ENCODE measurements at places on chromosomes 5 and 9.

DNA sequence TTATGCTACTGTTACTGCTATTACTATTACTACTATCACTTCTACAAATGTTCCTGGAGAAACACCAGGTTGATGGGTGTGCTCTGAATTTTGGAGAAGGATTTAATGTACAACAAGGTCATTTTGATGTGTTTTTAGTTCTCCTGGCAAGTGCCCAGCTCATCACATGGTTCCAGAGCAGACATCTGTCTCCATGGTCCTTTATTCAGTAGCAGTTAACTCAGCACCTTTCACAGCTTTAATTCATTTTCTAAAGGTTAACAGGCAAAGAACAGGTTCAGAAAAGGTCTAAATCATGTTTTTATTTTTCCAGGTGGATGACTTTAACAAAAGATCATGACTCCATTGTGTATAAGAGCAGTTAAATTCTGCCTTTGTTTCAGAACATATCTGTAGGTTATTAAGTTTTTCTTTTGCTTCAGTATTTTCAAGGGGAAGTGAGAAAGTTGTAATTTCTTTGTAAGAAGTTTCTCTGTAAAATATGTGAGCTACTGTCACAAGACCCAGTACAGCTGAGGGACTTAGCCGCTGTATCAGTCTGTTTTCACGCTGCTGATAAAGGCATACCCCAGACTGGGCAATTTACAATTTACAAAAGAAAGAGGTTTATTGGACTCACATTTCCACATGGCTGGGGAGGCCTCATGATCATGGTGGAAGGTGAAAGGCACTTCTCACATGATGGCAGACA is 41.9 kb downstream of the MTRR start:
- DNase-seq, result no peak

- DNase-seq, result no peak
Observed at GRCh38 chr5:56359809-56360685, 126.9 kb upstream of the ANKRD55 start.

DNA sequence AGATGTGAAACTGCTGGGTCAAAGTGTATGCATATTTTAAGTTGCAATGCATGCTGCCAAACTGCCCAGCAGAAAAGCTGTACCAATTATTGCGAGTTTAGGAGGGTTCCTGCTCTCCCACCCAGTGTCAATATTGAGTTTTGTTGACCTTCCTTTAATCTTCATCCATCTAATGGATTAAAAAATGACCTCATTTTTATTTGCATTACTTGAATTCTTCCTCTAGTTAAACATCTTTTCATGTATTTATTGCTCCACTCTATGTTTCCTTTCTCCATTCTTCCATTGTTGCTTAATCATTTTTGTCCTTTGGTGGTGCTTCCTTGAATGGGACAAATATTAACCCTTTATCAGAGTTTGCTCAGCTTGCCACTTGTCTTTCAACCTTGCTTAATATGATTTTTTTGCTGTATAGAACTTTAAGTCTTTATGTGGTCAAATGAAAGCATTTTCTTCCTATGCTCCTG is 32.4 kb downstream of the TLE1 start:
- no peak for DNase-seq

DNA sequence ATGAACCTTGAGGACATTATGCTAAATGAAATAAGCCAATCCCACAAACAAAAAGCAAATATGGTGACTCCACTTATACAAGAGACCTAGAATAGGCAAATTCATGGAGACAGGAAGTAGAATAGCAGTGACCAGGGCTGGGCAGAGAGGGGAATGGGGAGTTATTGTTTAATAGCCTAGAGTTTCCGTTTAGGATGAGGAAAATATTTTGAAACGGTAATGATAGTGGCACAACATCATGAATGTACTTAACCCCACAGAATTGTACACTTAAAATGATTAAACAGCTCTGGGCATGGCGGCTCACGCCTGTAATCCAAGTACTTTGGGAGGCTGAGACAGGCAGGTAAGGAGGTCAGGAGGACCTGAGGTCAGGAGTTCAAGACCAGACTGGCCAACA is 65.8 kb downstream of the NSUN2 start:
- DNase-seq, result no peak

- no peak for DNase-seq
Observed at GRCh38 chr5:5906778-5907177, 471.6 kb downstream of the MED10 start.

GRCh38 chr5:172028167-172028566 is 21.7 kb upstream of the FBXW11 start:
- no peak for DNase-seq

- DNase-seq, result no peak
Observed at GRCh38 chr5:65805089-65805488, 83.1 kb downstream of the NLN start.

DNA sequence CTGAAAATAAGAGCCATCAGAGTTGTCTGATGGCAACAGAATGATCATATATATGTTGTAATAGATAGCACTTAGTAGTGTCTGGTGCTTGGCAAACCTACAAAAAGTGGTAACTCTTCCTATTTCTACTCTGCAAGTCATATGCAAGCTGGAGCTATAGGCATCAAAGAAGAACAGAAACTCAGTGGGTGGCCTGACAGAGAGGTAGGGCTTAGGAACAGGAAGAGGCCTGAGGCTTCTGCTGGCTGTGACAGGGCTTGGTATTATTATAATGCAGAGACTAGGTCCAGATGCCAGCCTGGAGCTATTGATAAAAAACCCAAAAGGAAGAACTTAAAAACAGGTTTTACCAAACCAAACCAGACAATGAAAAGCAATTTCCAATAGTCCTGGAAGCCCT is 4.4 kb upstream of the DIAPH1 start:
- DNase-seq, result no peak

- DNase-seq, result no peak
Observed at GRCh38 chr5:52800394-52801213, 12.9 kb downstream of the ITGA1 start.

DNA sequence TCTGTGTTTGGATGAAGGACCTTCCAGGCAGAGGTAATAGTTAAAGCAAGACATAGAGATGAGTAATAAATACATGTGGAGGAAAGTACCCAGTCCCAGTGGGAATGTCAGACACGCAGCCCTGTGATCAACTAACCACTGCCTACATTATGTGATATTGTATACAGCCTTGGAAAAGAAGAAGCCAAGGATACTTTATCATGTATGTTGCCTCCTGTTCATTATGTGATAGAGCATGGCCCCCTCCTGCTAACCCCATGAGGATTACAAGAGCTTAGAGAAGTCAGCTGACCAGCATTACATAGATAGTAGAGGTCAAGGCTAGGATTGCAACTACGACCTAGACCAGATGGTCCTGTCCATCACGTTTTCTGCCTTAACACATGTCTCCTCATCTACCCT is 497.0 kb upstream of the TNC start:
- DNase-seq, result no peak

DNA sequence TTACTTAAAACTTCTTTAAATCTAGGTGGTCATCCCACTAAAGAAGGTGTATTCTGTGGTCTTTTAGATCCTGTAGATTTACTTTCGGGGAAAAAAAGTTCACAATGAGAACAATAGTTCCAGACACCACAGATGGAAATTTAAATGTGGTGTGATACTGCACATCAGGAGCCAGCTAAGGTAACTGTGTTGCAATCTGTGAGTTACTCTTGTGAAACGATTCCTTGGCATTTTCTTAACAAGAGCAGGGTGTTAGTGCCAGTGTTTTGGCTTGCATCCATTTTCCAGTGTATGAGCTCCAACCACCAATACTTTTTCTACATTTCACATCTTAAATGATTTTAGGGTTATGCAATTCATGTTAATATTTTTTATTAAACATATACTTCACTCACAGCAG is 674.5 kb downstream of the CETN3 start:
- no peak for DNase-seq

DNA sequence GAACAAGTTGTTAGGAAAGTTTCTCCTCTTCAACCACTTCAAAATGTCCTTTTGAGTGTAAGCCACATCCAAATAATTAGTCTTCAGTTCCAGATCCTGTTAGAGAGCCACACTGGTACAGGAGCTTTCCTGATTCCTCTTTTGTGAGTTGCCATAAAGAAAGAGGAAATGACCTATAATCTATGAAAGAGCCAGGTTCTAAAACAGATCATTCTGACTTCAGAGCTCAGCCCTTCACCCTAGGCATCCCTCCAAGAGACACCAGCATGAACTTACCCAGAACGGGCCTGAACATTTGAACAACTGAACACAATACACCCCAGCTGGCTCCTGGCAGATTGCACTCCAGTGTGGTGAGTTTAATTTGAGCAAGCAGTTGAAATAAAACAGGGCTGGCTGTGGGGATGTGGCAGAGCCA is 25.7 kb downstream of the SLC1A1 start:
- DNase-seq, result no peak

- no peak for DNase-seq
Observed at GRCh38 chr5:100667161-100667630, 132.0 kb downstream of the FAM174A start.

GRCh38 chr5:87282269-87282668 is 14.6 kb downstream of the RASA1 start:
- no peak for DNase-seq

DNA sequence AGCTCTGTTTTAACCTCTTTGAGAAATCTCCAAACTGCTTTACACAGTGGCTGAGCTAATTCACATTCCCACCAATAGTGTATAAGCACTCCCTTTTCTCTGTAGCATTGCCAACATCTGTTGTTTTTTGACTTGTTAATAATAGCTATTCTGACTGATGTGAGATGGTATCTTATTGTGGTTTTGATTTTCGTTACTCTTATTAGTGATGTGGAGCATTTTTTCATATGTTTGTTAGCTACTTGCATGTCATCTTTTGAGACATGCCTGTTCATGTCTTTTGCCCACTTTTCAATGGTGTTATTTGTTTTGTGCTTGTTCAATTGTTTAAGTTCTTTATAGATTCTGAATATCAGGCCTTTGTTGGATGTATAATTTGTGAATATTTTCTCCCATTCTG is 225.2 kb upstream of the TRPC7 start:
- DNase-seq, result no peak

DNA sequence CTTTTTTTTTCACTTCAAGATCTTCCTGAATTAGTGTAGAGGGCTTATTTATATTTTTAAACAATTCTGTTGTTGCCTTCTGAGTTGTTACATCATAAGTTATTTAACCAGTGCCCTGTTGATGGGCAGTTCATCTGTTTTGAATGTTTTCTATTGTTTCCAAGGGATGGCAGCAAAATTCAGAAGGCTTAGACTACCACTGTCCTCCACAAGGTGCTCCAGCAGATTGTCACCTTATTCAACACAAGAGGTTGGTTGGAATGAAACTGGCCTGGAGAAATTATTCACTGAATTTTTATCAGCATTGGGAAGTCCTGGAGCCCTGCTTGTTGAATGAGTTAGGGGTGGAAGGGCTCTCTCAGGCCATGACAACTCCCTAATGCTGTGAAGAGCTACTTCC is 1.3 kb upstream of the KLHL9 start:
- no peak for DNase-seq

DNA sequence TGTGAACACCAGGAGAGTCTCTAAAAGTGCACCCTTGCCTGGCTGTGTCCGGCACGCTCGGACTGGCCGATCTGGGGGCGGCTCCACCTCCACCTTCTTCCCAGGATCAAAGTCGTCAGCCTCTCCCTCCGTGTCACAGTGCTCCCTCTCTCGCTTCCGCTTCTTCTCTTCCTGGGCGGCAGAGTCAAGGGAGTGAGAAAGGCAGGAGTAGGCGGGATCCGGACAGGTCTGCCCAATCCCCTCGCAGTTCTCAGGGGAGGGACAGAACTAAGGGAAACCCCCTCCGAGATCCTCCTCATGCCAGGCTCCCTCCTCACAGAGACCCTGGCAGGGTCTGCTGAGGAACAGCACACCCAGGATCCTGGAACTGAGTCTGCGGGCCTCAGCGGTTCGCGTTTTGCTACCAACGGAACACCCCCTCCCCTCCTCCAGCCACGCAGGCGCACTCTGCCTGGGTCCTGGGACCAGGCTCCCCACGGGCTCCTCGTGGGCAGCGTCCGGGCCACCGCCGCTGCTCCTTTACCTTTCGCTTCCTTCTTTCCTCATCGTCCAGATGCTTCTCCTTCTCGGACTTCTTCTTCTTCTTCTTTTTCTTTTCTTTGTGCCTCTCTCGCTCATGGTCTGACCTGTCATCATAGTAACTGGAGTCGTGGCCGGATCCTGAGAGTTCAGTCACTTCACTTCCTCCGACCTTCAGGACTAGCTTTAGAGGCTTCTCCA is 1.3 kb downstream of the BRD9 start:
- no peak for DNase-seq

DNA sequence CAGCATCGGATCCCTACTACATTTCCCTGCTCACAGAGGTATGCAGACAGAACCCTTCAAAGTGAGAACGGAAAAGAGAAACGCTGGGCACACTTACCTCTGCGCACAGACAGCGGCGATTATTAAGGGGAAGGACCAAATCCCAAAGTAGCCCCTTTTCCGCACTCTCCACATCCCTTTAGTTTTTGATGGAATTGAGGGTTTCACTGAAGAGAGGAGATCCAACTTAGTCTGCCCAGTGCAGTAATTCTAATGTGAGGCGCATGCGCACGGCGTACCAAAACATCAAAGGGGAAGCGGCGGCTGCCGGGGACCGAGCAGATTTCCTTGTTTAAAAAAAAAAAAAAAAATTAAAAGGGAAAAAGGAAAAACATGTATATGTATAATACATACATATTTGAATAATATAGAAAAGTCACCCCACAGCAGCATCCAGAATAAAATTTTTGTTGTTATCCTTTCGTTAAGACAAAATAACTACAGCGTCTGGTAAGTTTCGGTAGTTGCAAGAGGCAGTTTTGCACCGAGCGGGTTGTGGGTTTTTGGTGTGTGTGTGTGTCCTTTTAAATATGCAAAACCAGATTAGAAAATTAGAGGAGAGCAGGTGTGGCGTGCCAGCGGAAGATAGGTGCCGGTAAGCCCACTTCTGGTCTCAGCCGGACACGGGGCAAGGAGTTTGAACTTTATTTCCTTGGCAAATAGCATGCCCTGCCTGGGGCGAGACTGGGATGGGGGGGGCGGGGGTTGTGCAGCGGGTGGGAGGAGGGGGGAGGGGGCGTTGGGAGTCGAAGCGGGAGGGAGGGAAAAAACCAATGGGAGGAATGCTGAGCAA is at the start of gene GABRB2:
Gene GABRB2, minus strand, starts transcription at position 256 of the 832 bp plus-strand sequence. Its CDS starts 82 bp downstream, at position 174.
- DNase-seq, result peak; percentile 26

- DNase-seq, result no peak
Observed at GRCh38 chr9:34773955-34774354, 64.0 kb upstream of the CCL21 start.

Data from GM12892 (cell line).